ENCODE measurements at places on chromosomes 7 and 10. TPM values are rescaled to one million over a fixed set of nuclear protein-coding genes. Genes with fewer than 3 reads are reported as not detected.

COPS6 gene
- 103 TPM for total RNA-seq

RASA4B gene
- total RNA-seq, result 6.5 TPM

GLRX3 gene
- 74.6 TPM for total RNA-seq

SLC26A3 gene
- total RNA-seq, result not detected

NKX1-2 gene
- not detected for total RNA-seq

ZCWPW1 gene
- total RNA-seq, result 3.4 TPM

AGAP9 gene
- total RNA-seq, result 24.0 TPM

PON2 gene
- total RNA-seq, result 114 TPM

SORBS1 gene
- 25.1 TPM for total RNA-seq

- no peak for DNase-seq
- peaks cover 14% of the 10 kb centered on the region for H3K36me3 ChIP-seq
- H3K27me3 ChIP-seq, result peaks cover 8% of the 10 kb centered on the region
- no peak overlapping the region for H3K4me3 ChIP-seq
Measured at GRCh38 chr7:50775836-50776235, 6.9 kb downstream of the GRB10 start.

- peaks cover 10% of the 10 kb centered on the region for H3K4me1 ChIP-seq
- no peak for DNase-seq
- H3K4me3 ChIP-seq, result no peak overlapping the region
- no peak overlapping the region for H3K27ac ChIP-seq
Measured at GRCh38 chr10:91054325-91054724, 133.4 kb upstream of the ANKRD1 start.

DNA sequence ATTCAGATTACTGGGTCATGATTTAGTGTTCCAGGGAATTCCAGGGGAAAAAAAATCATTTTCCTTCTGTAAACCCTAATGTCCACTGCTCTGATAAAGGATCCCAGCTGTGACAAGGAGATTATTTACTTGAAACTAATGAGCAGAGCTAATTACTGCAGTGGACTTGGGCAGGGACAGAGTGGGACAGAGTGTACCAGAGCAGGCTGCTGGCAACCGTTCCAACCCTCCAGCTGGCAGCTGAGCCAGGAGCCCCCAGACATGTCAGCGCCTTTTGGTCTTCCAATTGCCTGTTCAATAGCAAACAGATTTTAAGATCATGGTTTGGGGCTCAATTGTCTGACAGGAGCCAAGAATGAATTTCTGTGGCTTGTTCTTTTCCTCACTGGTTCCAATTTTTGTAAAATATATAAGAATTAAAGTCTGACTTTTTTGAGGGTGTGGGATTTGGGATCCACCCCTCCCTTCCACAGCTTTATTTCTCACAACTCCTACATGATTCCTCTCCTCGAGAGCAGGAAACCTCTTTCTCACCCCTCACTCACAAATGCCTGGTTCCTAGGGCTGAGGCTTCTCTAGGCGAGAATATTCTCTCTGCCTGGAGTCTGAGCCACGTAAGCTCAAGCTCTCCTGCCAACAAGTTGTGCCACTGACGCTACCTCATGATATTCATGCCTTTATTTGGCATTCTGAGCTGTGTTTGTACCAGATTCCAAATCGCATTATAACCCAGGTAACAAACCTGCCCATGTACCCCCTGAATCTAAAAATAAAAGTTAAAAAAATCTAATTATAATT is 20.6 kb upstream of the FAM180A start:
- no peak overlapping the region for H3K4me3 ChIP-seq
- H3K27ac ChIP-seq, result no peak overlapping the region
- no peaks in the 10 kb centered on the region for H3K27me3 ChIP-seq
- no peaks in the 10 kb centered on the region for H3K36me3 ChIP-seq
- DNase-seq, result no peak

- H3K27ac ChIP-seq, result no peak overlapping the region
- peaks cover 37% of the 10 kb centered on the region for H3K4me1 ChIP-seq
- H3K27me3 ChIP-seq, result peaks cover 7% of the 10 kb centered on the region
- DNase-seq, result no peak
- H3K36me3 ChIP-seq, result no peaks in the 10 kb centered on the region
Measured at GRCh38 chr7:515628-516027, 4.0 kb downstream of the PDGFA start.

DNA sequence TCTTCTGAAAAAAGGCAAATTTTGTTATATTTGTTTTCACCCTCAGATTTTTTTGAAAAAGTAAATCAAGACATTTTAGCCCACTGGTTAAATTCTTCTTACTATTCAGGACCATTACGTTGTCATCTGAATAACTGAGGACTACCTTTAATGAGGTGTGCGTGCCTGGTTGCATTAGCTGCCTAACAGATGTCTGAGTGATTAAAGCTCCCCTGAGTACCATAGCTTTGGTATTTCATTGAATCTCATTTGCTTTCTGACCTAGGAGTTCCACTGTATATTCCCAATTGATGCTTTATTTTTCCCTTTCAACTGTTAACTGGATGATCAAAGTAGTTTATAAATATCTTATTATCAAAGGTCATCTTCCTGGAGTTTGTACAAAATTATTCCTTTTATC is 410.0 kb upstream of the SEMA3D start:
- no peaks in the 10 kb centered on the region for H3K36me3 ChIP-seq
- H3K27me3 ChIP-seq, result no peaks in the 10 kb centered on the region
- H3K4me1 ChIP-seq, result peaks cover 70% of the 10 kb centered on the region

DNA sequence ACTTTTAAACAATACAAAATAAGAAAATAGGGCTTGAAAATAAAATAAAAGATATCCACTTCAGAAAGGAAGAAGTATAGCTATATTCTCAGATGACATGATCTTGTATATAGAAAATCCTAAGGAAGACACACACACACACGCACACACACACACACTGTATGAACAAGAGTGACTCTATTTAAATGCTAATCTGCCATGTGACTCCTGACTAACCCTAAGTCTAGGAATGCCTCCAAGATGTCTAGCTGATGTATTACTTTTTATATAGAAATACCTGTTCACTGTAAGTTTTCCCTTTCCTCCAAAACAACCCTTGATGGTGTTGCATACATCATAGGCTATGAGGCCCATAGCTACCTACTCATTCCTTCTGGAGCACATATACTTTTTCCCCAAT is 173.1 kb upstream of the LRRTM3 start:
- no peak for DNase-seq
- H3K4me1 ChIP-seq, result peaks cover 9% of the 10 kb centered on the region

GRCh38 chr7:90692396-90692795 is 96.3 kb downstream of the CDK14 start:
- H3K27ac ChIP-seq, result peak overlapping the region; percentile 70
- peaks cover 27% of the 10 kb centered on the region for H3K4me1 ChIP-seq
- H3K36me3 ChIP-seq, result peaks cover 9% of the 10 kb centered on the region
- DNase-seq, result no peak
- no peaks in the 10 kb centered on the region for H3K27me3 ChIP-seq
- no peak overlapping the region for H3K4me3 ChIP-seq

- H3K27me3 ChIP-seq, result no peaks in the 10 kb centered on the region
- no peak overlapping the region for H3K4me3 ChIP-seq
- DNase-seq, result no peak
Measured at GRCh38 chr10:89845541-89846280, 144.3 kb downstream of the KIF20B start.

GRCh38 chr10:125984346-125984745 is 88.0 kb downstream of the FANK1 start:
- no peaks in the 10 kb centered on the region for H3K27me3 ChIP-seq
- no peak overlapping the region for H3K27ac ChIP-seq
- no peak for DNase-seq
- peaks cover 1% of the 10 kb centered on the region for H3K36me3 ChIP-seq

DNA sequence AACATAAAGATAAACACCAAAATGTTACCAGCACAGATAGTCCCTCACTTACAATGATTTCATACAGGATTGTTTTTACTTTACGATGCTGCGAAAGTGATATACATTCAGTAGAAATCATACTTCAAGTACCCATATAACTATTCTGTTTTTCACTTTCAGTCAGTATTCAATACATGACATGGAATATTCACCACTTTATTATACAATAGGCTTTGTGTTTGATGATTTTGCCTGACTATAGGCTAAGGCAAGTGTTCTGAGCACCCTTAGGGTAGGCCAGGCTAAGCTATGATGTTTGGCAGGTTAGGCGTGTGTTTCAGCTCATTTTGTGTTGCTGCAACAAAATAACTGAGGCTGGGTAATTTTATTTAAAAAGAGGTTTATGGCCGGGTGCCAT is 155.0 kb downstream of the RTKN2 start:
- H3K36me3 ChIP-seq, result no peaks in the 10 kb centered on the region
- DNase-seq, result no peak
- H3K4me3 ChIP-seq, result no peak overlapping the region
- H3K27ac ChIP-seq, result no peak overlapping the region
- H3K4me1 ChIP-seq, result peaks cover 37% of the 10 kb centered on the region

DNA sequence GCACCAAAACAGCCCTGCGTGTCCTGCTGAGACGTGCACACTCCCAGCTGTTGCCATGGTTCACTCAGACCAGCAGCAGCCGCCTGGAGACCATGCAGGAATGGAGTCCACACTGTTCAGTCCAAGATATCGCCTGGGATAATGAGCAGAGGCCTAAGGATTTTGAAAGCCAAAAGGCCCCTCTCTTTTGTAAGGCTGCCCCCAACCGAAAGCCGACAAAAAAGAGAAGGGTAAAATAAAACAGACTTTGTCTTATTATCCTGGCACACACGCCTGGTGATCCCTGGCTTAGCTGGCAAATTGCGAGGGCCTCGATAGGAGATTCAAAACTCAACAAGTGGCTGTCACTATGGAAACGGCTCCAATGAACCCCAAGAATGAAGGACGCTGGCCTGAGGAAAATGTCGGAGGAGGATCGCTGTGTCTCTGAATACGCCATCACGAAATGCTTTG is 263.6 kb downstream of the SKIDA1 start:
- H3K36me3 ChIP-seq, result peaks cover 4% of the 10 kb centered on the region
- DNase-seq, result no peak
- H3K27me3 ChIP-seq, result no peaks in the 10 kb centered on the region
- H3K4me1 ChIP-seq, result peaks cover 11% of the 10 kb centered on the region
- no peak overlapping the region for H3K4me3 ChIP-seq
- no peak overlapping the region for H3K27ac ChIP-seq

GRCh38 chr10:17460756-17461155 is 6.4 kb upstream of the ST8SIA6 start:
- H3K4me3 ChIP-seq, result no peak overlapping the region
- no peak for DNase-seq
- H3K36me3 ChIP-seq, result no peaks in the 10 kb centered on the region
- no peaks in the 10 kb centered on the region for H3K4me1 ChIP-seq
- peaks cover 36% of the 10 kb centered on the region for H3K27me3 ChIP-seq

DNA sequence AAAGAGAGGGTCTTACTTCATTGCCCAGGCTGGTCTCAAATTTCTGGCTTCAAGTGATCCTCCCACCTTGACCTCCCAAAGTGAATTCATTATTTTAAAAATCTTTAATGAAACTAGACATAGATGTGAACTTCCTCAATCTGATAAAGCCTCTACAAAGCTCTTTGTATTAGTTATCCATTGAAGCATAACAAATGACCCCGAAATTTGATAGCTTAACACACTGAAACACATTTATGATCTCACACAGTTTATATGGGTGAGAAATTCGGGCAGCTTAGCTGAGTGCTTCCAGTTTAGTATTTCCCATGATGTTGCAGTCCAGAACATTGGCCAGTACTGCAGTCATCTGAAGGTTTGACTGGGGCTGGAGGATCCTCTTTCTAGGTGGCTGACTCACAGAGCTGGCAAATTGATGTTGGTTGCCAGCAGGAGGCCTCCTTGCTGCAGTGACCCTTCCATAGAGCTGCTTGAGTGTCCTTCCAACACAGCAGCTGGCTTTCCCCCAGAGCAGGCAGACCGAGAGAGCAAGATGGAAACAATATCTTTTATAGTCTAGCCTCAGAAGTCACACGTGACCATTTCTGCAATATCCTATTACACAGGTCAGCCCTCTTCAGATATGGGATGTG is 16.6 kb upstream of the WNT8B start:
- H3K36me3 ChIP-seq, result no peaks in the 10 kb centered on the region
- no peak for DNase-seq

GRCh38 chr7:45185028-45185863 is 27.7 kb downstream of the RAMP3 start:
- H3K27me3 ChIP-seq, result peaks cover 27% of the 10 kb centered on the region
- H3K27ac ChIP-seq, result no peak overlapping the region
- no peak overlapping the region for H3K4me3 ChIP-seq
- DNase-seq, result no peak

DNA sequence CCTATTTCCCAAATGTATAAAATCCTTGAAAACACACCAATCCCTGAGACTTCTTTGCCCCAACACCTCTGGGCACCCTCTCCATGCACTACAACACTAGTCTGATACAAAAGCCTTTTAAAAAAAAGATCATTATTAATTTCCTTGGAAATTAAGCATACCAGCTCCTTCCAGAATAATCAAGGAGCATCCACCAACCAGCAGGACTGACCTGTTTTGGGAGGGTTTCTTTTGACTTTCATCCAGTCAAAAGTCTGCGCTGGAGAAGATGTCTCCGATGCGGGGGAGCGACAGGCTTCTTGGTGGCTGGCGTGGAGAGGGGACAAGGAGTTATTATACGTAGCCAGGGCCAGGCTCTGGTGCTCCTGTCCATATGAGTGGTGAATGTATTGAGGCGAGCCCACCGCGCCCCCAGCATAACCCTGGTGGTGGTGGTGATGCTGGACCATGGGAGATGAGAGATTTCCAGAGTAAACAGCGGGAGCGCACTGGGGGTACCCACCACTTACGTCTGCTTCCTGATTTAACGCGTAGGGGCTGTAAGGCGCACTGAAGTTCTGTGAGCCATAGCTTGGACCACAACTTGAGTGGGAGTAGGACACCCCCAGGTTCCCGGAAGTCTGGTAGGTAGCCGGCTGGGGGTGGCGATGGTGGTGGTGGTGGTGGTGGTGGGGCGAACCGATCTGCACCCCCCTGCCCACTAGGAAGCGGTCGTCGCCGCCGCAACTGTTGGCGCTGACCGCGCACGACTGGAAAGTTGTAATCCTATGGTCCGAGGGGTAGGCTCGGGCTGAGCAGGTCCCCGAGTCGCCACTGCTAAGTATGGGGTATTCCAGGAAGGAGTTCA is 527 bp downstream of the HOXA1 start:
- peaks cover 10% of the 10 kb centered on the region for H3K36me3 ChIP-seq
- H3K27me3 ChIP-seq, result no peaks in the 10 kb centered on the region
- H3K4me3 ChIP-seq, result peak overlapping the region; percentile 98
- H3K4me1 ChIP-seq, result peaks cover 68% of the 10 kb centered on the region
- DNase-seq, result no peak
- peak overlapping the region; percentile 100 for H3K27ac ChIP-seq

GRCh38 chr7:95642173-95642572 is 45.9 kb upstream of the PDK4 start:
- DNase-seq, result no peak
- no peak overlapping the region for H3K4me3 ChIP-seq
- H3K4me1 ChIP-seq, result no peaks in the 10 kb centered on the region

DNA sequence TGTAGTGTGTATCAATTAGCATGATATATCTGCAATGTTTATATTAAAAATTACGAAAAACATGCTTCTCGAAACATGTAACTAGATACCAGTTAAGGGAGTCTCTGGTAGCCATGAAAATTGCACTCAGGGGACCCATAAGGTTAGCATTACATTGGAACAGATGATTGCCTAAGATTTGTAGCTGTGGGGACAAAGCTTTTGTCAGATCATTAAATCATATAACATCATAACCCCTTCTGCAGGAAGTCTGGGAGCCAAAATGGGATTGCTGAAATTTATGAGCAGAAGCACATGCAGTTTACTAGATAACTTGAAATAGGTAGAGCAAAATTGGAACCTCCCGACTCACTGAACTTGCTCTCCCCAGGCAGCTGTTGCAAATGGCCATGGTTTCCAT is 235.0 kb upstream of the IGFBP3 start:
- no peak for DNase-seq
- no peaks in the 10 kb centered on the region for H3K27me3 ChIP-seq
- no peak overlapping the region for H3K27ac ChIP-seq
- H3K4me1 ChIP-seq, result peaks cover 22% of the 10 kb centered on the region
- H3K4me3 ChIP-seq, result no peak overlapping the region
